ENCODE measurements at places on chromosomes 6 and 20.

GRCh38 chr6:47478233-47479139 is 897 bp downstream of the CD2AP start:
- no peak for DNase-seq

DNA sequence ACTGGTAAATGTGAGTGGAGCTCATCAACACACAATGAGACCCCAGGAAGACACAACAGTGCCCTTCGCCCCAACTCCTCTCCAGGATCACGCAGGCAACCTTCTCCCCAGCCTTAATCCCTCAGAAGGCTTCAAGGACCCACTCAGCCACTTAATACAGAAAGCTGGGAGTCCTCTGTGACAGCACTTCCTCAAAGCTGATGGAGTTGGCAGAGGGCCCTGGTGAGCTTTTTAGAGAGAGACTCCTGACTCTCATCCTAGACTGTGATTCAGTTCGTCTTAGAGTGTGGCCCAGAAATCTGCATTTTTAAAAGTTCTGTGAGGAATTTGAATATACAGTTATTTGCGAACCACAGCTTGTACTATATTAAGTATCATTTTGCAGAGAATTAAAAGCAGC is 187.7 kb downstream of the UST start:
- DNase-seq, result no peak

- DNase-seq, result no peak
These were observed 75.4 kb downstream of the MTHFD1L start for GRCh38 chr6:150940941-150941340.

GRCh38 chr6:128118401-128118800 is 217.5 kb upstream of the THEMIS start:
- DNase-seq, result no peak

DNA sequence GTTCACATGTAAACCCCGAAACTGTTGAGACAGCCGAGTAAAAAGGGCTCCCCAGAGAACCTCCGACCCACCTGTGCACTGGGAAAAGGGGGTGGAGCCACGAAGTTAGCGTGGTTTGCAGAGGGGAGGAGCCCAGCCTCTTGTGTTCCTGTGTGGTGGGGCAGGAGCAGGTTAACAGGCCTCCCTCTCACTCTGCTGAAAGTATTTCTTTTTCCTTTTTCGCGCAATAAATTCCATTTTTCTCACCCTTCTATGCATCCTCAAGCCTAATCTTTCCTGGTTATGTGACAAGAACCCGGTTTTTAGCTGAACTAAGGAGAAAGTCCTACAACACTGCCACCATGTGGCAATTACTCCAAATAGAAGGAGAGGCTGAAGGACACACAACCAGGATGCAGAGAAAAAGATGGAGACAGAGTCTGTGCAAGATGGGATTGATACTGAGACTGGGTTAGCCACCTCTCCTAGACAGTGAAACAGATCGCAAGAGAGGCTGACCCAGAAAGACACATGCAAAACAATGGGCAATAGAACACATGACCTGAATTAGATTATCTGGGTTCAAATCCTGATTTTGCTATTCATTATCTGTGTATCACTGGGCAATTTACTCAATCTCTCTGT is 168.7 kb upstream of the PRSS16 start:
- DNase-seq, result peak; percentile 81

- DNase-seq, result no peak
These were observed 13.8 kb upstream of the GTF3C6 start for GRCh38 chr6:110944681-110945151.

DNA sequence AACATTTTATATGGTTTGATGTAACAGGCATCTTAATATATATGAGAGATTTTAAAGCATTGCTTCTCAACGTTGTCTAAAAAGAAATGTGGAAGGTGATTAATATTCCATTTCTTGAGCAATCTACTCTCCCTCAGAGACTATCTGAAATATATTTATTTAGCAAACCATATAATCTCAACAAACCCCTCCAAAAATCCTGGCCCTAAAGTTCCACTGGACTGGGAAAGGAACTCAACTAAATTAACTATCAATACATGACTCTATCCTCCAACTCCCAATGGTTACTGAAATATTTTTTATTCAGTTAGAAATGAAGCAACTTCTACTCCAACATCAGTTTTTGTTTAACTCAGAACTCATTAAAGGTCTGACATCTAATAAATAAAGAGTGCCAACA is 6.3 kb downstream of the TASP1 start:
- DNase-seq, result no peak

DNA sequence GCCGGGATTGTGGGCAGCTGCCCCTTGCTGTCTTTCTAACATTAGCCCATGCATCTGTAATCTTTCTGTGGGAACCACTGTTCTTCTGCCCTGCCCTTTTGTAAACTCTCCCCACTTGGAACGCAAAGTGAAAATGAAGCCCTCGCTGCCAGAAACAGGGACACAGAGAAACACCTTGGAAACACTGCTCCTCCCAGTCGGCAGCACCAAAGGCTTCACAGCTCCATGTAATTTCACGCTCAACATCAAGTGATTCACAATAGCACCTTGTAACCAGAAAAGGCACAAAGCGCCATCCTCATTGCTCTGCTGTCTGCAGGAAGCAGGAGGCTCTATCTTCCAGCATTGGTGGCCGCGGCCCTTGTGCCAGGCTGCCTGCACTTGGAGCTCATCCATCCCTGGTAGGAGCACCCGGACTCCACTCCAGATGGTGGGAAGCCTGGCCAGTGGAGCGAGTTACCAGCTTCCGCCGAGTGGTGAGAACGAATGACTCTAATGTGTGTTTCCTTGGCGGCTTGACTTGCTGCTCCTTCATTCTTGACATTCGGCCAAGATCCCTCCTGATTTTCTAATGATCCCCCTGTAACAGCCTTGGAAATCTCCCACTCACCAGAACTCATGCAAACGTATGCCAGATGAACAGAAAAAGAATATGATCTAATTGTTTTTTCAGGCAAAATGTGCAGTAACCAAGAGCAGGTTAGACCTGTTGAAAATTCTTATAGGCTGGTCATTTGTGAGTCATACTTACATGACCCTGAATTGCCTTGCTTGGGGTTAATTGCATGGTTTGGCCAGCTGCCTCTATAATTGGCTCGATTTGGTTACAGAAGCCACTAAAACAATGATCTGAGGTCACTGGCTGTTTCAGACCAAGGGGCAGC is 169.1 kb upstream of the CDYL start:
- no peak for DNase-seq

DNA sequence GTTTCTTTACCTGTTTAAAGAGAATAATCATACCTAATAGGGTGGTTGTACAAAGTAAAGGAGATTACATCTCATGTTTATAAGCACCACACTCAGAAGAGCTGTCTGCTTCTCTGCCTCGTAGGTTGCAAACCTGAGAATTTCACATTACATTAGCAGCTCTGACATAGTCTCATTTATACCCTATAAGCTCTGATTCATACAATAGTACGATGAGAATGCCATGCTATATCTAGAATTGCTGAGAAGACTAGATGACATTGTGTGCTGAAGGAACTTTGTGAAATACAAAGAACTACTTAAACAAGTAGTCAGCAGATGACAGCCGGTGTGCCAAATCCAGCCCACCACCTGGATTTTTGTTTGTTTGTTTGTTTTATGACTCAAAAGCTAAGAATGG is 121.2 kb downstream of the ADAT2 start:
- no peak for DNase-seq
